ENCODE measurements at places on chromosomes 12 and 14.

DNA sequence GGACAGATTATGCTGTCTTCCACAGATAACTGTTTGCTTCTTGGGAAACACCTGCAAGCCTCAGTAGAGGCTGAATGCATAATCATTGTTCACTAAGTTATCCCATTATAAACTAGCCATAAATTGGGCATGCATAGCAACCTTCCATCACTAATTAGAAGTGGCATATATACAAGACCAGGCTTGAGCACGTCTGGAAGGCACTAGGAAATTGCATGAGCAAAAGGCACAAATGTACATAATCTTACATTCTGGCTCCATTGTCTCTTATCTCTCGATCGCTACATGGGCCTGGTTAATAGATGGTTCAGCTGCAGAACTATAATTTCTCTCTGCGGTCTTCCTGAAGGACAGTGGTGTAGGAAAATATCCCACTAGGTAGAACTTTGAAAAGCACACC, 679.2 kb downstream of the RPL10L start:
- no peak for DNase-seq

DNA sequence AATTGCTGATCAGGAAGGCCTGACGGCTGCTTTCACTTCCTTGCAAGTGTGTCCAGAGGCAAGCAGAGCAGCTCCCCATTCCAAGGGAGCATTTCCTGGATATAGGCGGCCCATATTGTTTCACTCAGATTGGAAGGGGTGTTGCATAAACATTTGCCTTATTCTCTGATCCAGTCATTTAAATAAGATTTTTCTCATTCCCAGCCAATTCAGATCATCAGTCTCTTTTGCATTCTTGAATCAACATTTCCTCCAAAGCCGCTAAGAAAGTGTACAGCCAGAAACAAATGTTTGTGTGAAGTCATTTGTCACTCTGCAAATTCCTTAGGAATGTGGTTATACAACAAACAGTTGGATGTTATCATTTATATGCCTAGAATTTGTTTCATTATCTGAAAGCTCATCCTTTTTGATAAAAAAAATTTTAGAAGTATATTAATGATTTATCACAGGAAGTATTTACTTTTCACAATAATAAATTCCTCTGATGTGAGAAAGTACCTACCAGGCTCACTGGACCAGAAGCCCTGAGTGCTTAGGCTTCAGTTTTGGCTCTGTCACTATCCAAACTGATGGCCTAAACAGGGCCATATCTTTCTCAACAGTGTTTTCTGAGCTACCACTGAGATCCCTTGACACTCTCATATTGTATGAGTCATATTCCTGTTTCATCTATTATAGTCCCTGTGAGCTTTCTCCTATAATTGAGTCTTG, 379.6 kb downstream of the CCDC91 start:
- DNase-seq = no peak

GRCh38 chr14:74085047-74085637, 386 bp downstream of the LIN52 start:
- no peak for DNase-seq

DNA sequence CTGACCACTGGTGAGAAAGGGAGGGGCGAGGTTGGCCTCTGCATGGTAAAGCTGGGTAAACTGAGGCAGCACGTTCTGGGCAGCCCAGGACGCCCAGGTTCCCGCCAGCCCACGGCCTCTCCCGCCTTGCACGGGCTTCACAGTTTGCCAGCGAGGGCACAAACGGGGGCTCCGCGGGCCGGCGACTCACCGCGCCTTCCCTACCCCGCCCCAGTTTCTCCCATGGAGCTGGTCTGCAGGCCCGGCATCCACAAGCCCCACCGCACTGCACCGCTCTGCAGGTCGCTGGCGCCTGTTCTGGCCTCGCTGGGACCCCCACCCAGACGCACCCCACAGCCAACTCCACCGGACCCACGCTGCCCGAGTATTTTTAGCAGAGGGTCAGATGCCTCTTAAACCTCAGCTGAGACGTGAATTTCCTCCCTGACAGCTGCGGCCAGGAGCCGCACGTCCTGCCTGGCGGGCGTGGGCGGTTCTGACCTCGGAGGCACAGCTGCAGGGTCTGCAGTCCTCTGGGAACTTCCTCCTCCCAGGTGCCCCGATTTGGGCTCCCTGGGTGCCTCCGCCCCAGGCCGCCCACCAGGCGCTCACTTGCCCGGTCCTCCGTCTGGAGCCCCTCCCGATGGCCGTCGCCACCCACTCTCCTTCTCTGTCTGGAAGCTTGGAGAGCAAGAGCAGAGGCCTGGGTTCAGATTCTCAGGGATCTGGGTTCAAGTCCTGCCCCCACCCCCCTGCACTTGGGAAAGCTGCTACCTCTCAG, 29.5 kb upstream of the INF2 start:
- no peak for DNase-seq

DNA sequence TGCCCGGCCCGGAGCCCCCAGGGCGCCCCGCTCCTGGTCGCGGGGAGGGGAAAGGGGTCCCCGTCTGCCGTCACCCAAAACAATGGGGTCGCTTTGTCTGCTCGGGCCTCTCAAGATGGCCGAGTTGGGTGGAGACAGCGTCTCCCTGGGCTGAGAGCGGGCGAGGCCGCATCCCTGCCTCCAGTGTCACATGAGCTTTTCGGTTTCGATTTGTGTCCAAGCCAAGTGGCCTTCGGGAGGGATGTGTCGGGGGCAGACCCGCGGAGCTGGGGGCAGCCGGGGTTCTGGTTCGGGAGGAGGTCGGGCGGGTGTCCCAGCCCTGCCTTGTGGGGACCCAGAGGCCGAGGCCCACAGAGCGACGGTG, 790 bp downstream of the DYNC1H1 start:
- DNase-seq = no peak

DNA sequence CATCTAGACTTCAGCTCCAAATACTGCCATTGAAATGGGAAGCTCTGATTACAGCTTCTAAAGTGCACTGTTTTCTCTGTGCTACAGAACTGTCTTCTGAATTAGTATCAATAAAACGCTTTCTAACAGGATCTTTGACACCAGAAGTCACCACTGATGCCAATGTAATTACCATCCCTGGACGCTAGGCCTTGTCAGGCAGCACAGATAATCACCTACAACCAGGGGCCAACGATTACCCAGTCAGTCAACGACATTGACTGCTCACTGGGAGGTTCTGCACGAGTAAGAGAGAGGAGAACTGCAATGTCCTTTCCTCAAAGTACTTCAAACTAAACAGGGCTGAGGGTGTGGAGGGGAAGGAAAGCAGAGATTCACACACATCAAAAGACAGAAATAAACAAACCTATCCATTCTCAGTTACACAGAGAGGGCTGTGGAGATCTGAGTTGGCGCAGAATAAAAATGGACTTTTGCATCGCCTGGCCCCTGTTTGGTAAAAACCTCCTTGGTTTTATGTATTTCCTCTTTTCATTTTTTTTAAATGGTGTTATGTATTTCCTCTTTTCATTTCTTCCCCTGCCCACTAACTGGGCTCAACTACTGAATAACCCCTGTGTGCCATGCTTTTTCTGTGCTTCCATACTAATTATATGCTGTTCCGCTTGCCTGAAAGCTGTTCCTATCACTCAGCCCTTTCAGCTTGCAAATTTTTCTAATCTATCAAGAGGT, 492.2 kb downstream of the APAF1 start:
- no peak for DNase-seq

DNA sequence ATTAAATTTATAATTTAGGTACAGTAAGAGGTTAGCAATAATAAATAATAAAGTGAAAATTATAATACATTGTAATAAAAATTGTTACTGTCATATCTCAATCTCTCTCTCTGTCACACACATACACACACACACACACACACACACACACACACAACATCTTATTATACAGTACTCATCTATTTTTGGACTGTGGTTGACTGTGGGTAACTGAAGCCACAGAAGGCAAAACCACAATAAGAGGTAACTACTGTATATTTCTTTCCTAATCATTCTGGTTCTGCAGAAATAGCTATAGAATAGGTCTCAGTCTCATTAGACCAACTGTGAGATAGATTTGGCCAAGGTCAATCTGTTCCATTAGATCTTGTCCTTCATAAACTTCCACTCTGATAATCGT, 33.1 kb upstream of the PTPRO start:
- DNase-seq = no peak

DNA sequence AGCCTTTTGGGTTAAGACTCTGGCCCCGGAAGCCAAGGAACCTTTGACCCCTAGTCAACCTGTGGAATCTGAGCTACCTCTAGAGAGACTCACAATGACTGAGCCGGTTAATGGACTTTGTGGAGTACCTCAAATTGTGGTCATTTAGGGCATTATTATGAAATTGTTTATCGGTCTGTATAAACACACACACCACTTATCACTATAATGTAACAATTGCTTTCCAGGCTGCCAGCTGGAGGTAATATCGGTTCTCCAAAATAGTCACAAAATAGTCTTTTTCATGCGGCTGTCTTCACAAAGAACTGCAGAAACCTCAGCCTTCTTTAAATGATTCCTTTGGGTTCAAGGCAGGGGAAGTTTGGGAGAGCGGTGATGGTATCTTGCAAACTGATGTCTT, 144.2 kb downstream of the DACT1 start:
- no peak for DNase-seq
